ENCODE measurements at places on chromosomes 2 and 18. TPM values are rescaled to one million over a fixed set of nuclear protein-coding genes. Genes with fewer than 3 reads are reported as not detected.

The NTSR2 gene
- not detected for total RNA-seq

The EFHD1 gene
- 142 TPM for total RNA-seq

The RTP5 gene
- total RNA-seq: not detected

The MEP1B gene
- total RNA-seq: not detected

The MC2R gene
- not detected for total RNA-seq
